ENCODE measurements at places on chromosomes 7 and 10.

- DNase-seq: no peak
Measured at GRCh38 chr10:1085258-1085657, 29.1 kb downstream of the WDR37 start.

DNA sequence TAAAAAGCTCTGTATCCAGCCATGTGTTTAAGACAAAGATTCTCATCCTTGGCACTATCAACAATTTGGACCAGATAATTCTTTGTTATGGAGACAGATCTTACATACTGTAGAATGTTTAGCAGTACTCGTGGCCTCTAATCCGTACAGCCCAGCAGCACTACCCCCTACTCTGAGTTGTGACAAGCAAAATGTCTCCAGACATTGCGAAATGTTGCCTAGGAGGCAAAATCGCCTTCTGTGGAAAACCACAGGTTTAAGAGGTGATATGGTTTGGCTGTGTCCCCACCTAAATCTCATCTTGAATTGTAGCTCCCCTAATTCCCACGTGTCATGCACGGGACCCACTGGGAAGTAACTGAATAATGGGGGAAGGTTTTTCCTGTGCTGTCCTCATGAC, 186.7 kb downstream of the CHCHD3 start:
- DNase-seq: no peak

GRCh38 chr7:43586251-43586900, 3.5 kb downstream of the STK17A start:
- DNase-seq: no peak

- DNase-seq: no peak
Measured at GRCh38 chr10:60266513-60266912, 123.2 kb downstream of the ANK3 start.

- DNase-seq: no peak
Measured at GRCh38 chr7:132247995-132248618, 328.2 kb downstream of the PLXNA4 start.

DNA sequence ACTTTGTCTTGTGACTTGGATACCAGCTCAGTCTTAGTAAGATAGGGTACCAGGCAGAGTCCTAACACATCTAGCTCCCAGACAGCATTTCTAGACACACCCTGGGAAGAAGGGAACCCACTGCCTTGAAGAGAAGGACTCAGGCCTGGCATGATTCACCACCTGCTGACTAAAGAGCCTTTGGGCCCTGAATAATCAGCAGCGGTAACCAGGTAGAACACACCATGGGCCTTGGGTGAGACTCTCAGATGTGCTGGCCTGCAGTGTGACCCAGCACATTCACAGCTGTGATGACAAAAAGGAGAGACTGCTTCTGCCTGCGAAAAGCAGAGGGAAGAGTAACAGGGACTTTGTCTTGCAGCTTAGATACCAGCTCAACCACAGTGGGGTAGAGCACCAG, 10.4 kb upstream of the TNKS2 start:
- no peak for DNase-seq

DNA sequence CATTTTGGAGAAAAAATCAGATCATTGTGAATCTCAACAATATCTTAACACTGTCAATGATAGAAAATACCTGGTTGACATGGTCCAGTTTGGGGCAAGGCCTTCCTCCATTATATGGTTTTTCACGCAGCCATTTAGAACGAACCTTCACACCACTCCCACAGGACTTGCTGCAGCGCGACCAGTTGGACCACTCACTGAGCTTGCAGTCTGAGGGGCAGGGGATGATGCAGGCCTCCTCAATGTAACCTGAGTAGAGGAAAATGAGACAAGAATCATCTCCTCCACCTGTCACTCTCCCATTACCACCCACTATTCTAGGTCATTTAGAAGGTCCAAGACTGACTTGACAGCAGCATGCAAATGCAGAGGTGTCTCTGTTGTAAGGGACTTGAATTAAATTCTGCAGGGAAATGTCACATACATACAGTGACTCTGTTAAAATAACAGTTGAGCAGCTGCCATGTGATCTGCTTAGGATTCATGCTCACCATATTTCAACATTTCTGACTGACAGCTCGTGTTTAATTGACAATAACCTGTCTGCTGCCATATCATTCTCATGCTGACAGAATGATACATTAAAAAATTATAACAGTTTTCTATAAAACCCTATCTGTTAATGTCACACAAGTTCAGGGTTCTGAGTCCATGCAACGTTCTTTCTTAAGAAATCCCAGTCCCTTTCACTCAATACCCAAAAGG, 403.0 kb downstream of the THSD7A start:
- no peak for DNase-seq

DNA sequence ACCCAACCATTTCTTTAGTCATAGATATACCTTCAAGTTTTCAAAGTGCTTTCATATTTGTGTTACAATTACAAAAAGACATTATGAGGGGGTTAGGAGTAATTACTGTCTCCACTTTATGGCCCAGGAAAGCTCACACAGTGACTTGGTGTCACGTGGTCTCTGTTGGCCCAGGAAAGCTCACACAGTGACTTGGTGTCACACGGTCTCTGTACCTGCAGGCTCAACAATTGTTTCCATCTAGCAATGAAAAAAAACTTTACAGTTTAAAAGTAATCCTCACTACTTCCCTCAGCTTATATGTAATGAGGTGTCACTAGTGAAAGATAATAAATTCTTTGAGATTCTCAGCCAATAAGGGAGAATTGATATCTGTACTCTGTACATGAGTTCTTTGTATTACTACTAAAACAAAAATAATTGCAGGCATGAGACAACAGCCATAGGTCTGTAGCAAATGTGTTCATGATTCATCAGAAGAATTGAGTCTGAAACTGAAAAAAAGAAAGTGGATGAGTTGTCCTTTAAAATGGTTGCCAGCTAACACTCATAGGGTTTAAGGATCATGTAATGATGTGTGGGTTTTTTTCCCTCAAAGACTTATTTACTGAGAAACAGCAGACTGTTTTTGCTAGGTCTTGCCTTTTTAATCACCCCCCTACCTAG, 10.9 kb downstream of the OGDH start:
- no peak for DNase-seq

DNA sequence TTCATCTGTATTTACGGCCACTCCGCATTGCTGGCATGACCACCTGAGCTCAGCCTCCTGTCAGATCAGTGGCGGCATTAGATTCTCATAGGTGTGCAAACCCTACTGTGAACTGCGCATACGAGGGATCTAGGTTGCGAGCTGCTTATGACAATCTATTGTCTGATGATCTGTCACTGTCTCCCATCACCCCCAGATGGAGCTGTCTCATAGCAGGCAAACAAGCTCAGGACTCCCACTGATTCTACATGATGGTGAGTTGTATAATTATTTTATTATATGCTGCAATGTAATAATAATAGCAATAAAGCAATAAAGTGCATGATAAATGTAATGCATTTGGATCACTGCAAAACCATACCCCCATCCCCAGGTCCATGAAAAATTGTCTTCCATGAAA, 1172.9 kb upstream of the AUTS2 start:
- DNase-seq: no peak

- no peak for DNase-seq
Measured at GRCh38 chr10:25261558-25261957, 86.8 kb downstream of the GPR158 start.

GRCh38 chr7:486216-486743, 33.4 kb downstream of the PDGFA start:
- no peak for DNase-seq
